ENCODE measurements at places on chromosomes 7 and 10. TPM values are rescaled to one million over a fixed set of nuclear protein-coding genes. Genes with fewer than 3 reads are reported as not detected.

OR2A1 gene
- not detected for total RNA-seq

ACTA2 gene
- 7.4 TPM for total RNA-seq

AOAH gene
- total RNA-seq, result 263 TPM

SAMD9 gene
- 56.9 TPM for total RNA-seq

LIPM gene
- total RNA-seq, result not detected

- no peak overlapping the region for H3K27ac ChIP-seq
- no peak overlapping the region for H3K4me3 ChIP-seq
- no peak for DNase-seq
- H3K4me1 ChIP-seq, result peaks cover 44% of the 10 kb centered on the region
- no peaks in the 10 kb centered on the region for H3K36me3 ChIP-seq
- no peaks in the 10 kb centered on the region for H3K27me3 ChIP-seq
Observed at GRCh38 chr7:133477791-133478190, 224.9 kb downstream of the EXOC4 start.

DNA sequence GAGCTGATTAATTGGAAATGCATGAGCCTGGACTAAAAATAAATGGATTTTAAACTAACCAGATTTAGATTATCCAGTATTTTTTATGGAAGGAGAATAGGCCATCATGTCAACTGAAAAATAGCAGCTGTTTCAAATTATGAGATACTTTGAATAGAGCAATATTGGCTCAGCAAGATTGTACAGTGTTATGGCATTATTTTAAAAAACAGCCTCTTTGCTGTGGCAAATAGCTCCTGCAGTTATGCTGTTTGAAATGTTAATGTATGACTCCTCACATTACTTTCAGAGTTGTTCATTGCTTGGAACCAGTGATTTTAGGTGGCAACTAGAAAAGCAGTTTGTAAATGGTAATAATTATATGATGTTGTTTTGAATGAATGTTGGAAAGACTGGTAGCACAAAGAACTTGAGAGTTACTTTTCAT is 244.5 kb downstream of the KIAA1217 start:
- no peaks in the 10 kb centered on the region for H3K36me3 ChIP-seq
- no peak overlapping the region for H3K27ac ChIP-seq

- H3K27me3 ChIP-seq, result no peaks in the 10 kb centered on the region
- no peaks in the 10 kb centered on the region for H3K4me1 ChIP-seq
- no peaks in the 10 kb centered on the region for H3K36me3 ChIP-seq
- no peak overlapping the region for H3K27ac ChIP-seq
Observed at GRCh38 chr7:71424166-71425035, 292.5 kb downstream of the GALNT17 start.

GRCh38 chr10:119759832-119760231 is 34.0 kb downstream of the INPP5F start:
- no peak overlapping the region for H3K4me3 ChIP-seq
- DNase-seq, result no peak
- H3K27me3 ChIP-seq, result no peaks in the 10 kb centered on the region
- H3K36me3 ChIP-seq, result no peaks in the 10 kb centered on the region
- H3K4me1 ChIP-seq, result no peaks in the 10 kb centered on the region

GRCh38 chr7:31761646-31762045 is 74.6 kb downstream of the PPP1R17 start:
- H3K4me1 ChIP-seq, result no peaks in the 10 kb centered on the region
- no peaks in the 10 kb centered on the region for H3K36me3 ChIP-seq
- no peak overlapping the region for H3K27ac ChIP-seq
- no peak for DNase-seq
- H3K4me3 ChIP-seq, result no peak overlapping the region
- H3K27me3 ChIP-seq, result no peaks in the 10 kb centered on the region

TMEM236 gene
- total RNA-seq, result 0.16 TPM

DNA sequence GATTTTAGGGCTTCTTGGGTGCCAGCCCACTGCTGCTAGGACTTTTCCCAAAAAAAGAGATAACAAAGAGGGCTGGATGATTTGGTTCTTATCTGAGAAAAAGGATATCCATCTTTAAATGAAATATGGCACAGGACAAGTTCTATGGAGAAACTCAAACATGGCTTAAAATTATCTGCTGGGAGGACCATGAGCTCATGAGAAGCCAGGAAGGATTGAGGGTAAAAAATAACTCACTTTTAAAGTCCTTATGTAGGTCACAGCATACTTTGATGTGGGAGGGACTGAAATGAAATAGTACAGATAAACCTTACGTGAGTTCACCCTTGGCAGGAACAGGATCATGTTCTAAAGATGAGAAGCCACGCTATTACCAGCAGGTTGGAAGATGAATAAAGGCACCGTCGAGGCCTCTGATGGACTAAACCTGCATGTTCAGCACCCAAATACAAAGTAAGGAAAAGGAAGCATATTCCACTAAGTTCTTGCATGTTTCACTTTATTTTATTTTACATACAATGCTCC is 369.2 kb upstream of the KLF6 start:
- H3K27me3 ChIP-seq, result no peaks in the 10 kb centered on the region
- no peak overlapping the region for H3K27ac ChIP-seq
- no peaks in the 10 kb centered on the region for H3K4me1 ChIP-seq
- no peak overlapping the region for H3K4me3 ChIP-seq
- no peaks in the 10 kb centered on the region for H3K36me3 ChIP-seq

- H3K27me3 ChIP-seq, result no peaks in the 10 kb centered on the region
- DNase-seq, result no peak
- H3K4me1 ChIP-seq, result peaks cover 8% of the 10 kb centered on the region
- H3K4me3 ChIP-seq, result no peak overlapping the region
Observed at GRCh38 chr10:98260752-98261151, 7.2 kb downstream of the LOXL4 start.

All from natural killer cell (primary cell).